Femur (tissue), 1 donor: ENCODE measurements at places on chromosomes 7 and 10.

GRCh38 chr7:17026269-17026668, 144.5 kb upstream of the AGR3 start:
- DNase-seq = no peak

DNA sequence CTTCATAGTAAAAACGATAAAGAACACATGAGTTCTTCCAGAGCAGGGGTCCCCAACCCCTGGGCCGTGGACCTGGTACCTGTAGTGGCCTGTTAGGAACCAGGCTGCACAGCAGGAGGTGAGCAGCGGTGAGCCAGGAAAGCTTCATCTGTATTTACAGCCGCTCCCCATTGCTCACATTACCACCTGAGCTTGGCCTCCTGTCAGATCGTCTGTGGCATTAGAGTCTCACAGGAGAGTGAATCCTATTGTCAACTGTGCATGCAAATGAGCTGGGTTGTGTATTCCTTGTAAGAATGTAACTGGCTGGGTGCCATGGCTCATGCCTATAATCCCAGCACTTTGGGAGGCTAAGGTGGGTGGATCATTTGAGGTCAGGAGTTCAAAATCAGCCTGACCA, 229.5 kb downstream of the CNTNAP2 start:
- no peak for DNase-seq

DNA sequence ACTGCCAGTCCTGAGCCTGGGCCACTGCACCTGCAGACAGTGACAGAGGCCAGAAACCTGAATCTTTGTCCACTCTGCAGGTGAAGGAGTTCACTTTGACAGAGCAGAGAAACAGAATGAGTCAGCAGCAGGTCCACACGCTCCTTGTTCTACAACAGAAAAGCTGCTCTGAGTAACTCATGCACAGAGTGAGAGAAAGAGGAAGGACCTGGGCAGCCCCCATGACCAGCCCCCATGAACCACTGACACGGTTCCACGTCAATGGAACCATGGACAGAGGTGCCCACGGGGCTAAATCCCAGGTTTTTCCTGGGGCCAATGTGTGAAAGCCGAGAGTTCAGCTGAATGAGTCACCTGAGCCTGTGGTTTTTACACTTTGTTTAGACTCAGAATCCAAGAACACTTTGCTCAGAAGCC, 40.8 kb upstream of the CTBP2 start:
- DNase-seq = no peak

DNA sequence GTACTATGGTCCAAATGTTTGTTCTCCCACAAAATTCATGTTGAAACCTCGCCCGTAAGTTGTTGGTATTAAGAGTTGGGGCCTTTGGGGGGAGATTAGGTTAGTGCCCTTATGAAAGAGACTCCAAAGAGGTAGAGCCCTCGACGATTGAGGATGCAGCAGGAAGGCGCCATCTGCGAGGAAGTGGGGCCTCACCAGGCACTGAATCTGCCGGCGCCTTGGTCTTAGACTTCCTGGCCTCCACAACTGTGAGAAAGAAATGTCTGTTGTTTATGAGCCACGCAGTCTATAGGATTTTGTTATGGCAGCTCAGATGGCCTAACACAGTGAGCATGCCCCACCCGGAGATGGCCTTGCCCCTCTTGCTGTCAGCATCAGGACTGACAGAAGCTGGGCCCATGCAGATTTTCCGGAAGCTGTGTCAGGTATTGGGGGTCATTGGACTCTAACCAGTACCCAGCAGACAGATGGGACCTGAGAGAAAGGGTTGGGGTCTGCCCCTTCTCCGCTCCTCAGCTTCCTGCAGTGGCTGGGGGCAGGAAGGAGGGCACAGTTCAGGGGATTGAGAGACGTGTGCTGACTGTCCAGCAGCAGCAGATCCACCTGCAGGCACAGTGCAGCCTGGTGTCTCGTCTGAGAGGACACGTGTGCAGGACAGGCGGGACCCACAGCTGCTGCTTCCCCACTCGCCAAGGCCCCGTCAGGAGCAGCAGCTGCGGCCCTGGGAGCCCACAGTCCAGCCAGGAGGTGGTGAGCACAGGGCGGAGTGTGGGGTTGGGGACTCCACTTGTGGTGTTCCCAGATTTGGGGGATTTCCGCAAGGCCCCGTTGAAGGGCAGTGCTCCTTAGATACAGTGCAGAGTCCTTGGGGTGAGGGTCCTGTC, 47.8 kb downstream of the MGMT start:
- DNase-seq = peak; percentile 42

- no peak for DNase-seq
These were observed 5.7 kb downstream of the PDK4 start for GRCh38 chr7:95590387-95591248.

GRCh38 chr7:71843676-71844075, 568.5 kb downstream of the CALN1 start:
- no peak for DNase-seq

DNA sequence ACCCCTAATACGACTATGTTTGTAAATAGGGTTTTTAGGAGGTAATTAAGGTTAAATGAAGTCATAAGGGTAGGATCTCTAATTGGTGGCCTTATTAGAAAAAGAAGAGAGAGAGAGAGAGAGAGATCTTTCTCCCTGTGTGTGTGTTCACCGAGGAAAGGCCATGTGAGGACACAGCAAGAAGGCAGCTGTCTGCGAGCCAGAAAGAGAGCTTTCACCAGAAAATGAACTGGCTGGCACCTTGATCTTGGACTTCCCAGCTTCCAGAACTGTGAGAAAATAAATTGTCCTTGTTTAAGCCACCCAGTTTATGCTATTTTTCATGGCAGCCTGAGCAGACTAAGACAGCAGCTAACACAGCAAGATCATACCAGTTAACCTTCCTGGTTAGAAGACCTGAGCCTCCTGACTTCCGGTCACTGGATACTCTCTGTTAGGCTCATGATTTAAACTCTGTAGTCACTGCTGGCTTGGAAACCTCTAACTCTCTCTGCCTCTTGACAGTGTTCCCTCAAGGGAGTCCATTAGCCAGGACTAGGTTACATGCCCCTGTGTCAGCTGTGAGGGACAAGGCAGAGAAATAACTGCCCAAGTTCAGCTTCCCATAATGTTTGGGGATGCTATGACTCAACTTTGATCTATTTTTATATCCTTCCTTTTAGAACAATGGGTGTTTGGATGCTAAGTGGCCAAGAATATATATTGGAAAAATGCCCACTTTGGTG, 102.3 kb downstream of the DYNC1I1 start:
- no peak for DNase-seq

DNA sequence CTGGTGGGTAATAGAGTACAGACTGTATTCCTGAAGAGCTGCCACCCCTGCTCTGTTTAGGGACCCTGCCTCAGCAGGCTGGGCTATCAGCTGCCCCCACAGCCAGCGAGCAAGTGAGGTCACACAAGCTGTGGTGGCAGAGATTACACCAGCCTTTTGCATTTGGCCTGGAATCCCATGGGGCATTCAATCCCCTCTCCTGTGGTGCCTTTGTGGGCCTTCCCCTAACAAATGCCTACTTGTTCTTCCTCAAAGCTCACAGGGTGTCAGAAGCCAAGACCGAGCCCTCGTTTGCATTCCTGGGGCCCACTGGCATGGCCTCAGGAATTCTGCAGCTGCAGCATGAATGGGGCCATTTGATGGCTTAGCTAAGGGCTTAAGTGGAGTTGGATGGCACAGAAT, 212.7 kb upstream of the PHYHIPL start:
- DNase-seq = peak; percentile 79

- no peak for DNase-seq
These were observed 110.2 kb downstream of the PTEN start for GRCh38 chr10:87973635-87974034.

DNA sequence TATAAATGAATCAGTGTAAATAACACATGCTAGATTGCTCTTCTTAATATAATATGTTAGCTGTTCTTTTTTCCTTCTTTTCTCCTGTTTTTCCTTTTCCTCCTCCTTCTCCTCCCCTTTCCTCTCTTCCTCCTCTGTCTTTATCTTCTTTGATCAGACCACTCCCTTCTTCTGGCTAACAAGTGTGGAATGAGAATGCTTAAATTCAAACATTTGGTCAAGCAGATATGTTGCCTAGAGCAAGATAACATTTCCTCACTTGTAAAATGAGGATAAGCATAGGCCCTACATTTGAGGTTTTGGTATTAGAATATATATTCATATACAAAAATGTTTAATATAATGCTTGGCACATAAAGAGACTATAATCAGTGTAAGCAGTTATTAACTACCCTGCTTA, 299.1 kb downstream of the PCDH15 start:
- no peak for DNase-seq

DNA sequence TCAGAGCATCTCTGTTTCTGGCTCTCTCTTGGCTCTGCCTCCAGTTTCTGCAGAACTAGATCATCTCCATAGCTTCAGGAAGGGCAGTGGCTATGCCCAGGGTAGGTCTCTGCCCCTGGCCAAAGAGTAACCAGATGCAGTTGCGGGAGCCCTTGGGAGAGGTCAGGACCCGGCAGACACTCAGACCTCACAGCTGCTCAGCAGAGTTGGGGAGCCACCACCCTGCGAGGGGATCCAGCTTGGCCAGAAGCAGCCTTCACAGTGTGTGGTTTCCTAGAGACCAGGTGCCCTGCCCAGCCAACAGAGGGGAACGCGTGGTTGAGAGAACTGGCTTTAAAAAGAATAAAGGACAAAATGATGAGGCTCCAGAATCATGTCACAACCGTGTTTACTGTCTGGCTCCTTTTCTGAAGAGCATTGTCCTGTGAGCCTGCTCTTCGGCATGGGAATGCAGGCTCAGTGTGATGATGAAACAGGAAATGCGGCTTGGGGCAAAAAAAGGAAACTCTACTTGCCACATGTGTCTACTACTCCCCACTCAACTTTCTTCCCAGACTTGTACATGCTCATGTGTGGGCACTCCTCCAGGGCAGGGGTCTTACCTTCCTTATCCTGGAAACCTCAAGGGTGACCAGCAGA, 243.1 kb downstream of the INHBA start:
- DNase-seq = no peak

- peak; percentile 5 for DNase-seq
These were observed 110.6 kb downstream of the OAT start for GRCh38 chr10:124308056-124308645.

DNA sequence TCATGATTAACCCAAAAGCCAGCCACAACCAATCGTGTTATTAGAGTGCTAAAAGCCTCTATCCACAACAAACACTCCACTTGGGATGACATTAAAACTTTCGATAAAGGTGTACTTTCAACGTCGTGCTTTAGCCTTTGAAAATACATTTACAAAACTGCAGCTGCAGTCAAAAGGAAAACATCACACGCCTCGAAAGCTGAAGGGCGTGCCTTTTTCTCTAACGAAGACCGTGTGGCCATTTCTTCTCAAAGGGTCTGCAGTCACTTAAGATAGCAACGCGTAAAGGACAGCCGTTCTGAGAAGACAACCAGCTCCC, 1.1 kb downstream of the ARHGAP12 start:
- no peak for DNase-seq

- no peak for DNase-seq
These were observed 411.1 kb downstream of the GFRA1 start for GRCh38 chr10:115861864-115862263.

DNA sequence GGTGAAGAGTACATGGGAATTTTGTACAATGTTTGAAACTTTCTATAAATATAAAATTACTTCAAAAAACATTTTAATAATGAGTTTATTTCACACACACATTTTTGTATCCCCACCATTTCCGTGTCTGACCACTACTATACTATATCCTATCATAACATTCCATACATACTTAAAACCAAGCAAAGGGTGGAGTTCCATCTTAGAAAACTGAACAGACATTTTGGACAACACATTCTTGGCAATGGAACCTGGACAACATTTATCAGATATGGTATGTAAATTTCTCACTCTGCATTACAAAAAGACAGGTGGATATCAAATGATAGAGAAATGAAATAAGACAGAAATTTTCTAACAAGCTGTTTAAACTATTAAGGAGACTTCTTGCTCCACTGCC, 168.9 kb downstream of the TWIST1 start:
- no peak for DNase-seq

DNA sequence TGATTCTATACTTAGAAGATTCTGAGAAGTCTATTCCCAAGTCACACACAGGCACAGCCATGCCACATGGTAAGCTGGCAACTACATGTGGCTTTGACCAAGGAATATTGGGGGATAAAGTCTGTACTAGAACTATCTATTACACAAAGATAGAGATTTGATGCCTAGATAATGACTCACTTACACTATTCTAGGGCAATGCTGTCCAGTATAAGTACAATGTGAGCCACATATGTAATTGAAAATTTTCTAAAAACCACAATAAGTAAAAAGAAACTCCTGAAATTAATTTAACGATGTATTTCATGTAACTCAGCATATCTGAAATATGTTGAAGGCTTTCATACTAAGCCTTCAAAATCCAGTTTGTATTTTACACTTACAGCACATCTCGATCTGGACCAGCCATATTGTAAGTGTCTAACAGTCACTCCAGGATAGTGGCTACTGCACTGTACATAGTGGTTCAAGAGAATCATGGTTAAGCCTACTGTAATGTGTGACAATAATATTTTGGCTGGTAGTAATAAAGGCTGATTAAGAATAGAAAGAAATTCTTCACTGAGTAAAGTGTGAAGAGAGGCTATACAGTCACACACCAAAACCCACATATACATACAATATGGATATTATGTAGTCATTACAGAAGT, 62.8 kb downstream of the RTKN2 start:
- no peak for DNase-seq

DNA sequence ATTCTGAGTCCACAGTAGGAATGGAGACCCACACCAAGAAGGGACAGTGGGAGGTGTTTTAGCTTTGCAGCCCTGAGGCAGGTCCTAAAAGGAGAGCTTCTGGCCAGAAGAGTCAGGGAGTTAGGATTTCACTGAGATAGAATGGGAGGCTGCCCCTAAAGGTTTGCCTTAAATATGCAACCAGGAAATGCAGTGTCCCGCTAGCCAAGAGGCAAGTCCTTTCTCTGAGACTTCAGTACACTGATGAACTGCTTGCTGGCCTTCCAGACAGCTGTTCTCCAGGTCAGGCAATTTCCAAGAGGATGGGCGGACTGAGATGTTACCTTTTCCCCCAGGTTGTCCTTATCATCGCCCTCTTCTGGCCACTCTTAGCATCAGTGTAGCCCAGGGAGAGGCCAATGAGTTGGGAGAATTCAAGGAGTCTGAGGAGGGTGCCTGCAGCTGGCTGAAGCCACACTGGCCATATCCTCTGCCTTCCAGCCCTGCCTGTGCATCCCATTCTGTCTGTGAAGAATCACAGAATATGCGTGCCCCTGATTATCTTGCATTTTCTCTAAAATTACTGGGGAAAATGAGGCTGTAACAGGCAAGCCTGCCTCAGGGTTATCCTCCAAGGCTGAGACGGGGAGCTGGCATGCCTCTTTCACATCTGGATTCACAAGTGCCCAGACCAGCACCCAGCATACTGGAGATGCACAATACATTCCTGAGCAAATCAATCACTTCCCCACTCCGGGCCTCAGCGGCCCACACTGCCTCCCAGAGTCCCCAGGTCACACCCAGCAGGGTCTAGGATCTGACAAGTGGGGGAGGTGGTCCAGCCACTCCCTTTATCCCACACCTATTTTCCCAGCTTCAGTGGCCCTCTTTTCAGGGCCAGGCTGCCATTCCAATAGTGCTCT, 2.4 kb downstream of the TLL2 start:
- no peak for DNase-seq
